ENCODE measurements at places on chromosomes 16 and 17.

DNA sequence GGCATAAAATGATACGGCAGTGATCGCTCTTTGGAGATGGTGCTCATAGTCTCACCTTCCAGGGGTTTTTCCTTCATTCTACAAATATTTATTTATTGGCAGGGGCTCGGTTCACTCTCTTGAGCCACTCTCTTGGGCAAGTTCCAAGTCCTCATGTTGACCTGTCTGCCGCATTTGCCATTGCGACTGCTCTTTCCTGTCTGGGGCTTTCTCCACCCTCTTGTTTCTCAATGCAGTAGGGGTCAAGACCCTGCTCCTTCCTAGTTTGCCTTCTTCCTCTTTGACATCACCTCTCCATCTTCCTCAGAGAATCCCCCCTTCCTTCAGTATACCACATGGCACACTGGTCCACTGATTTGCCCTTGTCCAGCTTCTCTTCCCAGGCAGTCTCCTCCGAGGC is 21.9 kb upstream of the LRRC75A start:
- DNase-seq, result no peak

GRCh38 chr17:76997981-76998531 is 129.9 kb downstream of the MGAT5B start:
- no peak for DNase-seq

DNA sequence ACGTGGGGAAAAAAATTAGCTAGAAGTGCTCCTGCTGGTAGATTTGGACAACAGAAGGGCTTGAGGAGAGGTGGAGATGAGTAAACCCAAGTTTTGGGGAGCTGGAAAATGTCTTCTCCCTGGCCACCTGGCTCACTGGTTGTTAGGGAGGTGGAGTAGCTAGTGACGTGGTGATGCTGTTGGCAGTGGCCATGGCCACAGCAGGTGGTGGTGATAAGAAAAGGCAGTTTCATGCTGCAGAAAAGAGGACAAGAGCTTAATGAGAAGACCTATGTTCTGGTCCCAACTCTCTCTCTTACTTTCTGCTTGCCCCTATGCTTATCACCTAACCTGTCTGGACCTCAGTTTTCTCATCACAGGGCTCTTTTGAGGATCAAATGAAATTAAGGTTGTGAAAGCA is 223.5 kb upstream of the N4BP1 start:
- DNase-seq, result no peak

DNA sequence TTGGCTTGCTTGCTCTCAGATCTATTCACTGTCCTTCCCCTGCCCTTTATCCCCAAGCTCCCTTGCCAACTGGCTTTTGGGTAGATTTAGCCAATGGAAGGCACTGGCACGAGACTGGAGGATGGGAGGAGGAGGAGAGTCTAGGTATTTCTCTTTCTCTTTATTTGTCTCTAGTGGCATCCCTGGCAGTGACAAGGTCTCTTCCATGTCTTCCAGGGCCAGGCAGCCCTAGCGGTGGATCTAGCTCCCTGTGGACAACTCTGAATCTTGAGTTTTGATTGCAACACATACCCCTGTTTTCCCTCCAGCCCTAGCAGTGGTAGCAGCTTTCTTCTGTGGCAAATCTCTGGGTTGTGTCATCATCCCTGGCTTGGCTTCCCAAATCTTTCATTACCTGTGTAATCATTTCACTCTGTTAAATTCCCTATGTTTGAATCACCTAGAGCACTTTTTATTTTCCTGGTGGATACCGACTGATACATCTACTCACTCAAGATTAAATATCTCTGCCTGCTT is 171.1 kb upstream of the IRX6 start:
- no peak for DNase-seq

DNA sequence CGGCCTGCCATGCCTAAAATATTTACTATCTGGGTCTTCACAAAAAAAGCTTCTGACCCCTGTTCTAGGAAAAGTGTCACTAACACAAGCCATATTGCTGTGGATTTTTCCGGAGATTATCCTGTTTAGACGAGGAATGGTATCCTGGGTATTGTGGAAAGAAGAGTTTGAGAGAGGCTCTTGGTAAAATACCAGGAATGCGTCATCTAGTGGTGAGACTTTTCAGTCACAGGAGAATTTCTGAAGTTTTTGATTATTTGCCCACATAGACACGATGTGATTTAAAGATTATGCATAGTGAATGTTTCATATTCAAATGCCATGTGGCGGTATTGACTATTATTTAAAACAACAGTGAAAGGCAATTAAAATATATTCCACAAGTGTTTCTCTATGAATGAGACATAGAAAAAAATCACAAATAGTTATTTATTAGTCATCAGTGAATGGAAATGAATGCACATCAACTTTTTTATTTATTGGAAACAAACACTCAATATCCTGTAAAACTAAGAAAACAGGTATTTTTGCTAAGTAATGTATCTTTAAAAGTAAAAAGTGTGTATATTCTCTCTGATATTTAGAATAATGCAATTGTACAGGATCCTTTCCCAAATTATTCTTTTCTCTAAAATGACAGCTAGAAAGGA is 7.8 kb downstream of the KRT28 start:
- no peak for DNase-seq

All from activated naive CD4-positive, alpha-beta T cell (primary cell).